H9 (cell line): ENCODE measurements at places on chromosomes 4 and X.
A peak's percentile ranks its signal among the peaks of the same experiment; 100 is the strongest.

DNA sequence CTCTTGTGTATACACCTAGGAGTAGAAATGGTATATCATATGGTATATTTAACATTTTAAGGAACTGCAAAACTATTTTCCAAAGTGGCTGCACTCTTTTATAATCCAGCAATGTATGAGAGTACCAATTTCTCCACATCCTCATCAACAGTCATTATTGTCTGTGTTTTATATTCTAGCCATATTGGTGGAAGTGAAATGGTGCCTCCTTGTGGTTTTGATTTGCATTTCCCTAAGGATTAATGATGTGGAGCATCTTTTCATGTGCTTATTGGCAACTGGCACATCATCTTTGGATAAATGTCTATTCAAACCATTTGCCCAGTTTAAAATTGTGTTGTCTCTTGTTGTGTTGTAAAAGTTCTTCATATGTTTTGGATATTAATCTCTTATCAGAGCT, 9.6 kb downstream of the BMP15 start:
- DNase-seq, result no peak

GRCh38 chrX:36035550-36035949, 116.0 kb downstream of the CFAP47 start:
- DNase-seq, result no peak

DNA sequence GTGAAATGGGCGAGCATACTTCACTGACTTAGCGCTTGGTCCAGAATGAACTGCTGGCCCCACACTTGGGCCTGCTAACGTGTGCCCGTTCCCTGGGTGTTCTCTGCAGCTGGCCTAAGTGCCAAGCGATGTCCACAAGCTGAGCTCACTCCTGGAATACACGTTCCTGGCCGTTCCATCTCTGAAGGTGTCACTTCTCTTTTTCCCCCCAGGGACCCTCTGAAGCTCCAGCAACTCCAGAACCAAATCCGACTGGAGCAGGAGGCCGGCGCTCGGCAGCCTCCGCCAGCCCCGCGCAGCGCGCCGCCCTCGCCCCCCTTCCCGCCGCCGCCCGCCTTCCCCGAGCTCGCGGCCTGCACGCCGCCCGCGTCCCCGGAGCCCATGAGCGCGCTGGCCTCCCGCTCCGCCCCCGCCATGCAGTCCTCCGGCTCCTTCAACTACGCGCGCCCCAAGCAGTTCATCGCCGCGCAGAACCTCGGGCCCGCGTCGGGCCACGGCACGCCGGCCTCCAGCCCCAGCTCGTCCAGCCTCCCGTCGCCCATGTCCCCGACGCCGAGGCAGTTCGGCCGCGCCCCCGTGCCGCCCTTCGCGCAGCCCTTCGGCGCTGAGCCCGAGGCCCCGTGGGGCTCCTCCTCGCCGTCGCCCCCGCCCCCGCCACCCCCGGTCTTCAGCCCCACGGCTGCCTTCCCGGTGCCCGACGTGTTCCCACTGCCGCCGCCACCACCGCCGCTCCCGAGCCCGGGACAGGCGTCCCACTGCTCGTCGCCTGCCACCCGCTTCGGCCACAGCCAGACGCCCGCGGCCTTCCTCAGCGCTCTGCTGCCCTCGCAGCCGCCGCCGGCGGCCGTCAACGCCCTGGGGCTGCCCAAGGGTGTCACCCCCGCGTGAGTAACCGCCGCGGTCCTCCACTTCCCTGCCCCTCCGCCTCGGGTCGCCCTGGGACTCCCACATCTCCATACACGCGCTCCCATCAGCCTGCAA, 132.3 kb downstream of the CBR4 start:
- DNase-seq, result peak; percentile 59

- DNase-seq, result no peak
These were observed 4.5 kb upstream of the PLCXD1 start for GRCh38 chrX:276581-277201.
